Prostate gland (tissue), 2 donors: ENCODE measurements at places on chromosomes 11 and 22. TPM values are rescaled to one million over a fixed set of nuclear protein-coding genes. Genes with fewer than 3 reads are reported as not detected.

GGA1 gene
- total RNA-seq = 146 TPM

BATF2 gene
- total RNA-seq = 1.5 TPM

GGTLC3 gene
- total RNA-seq = 2.3 TPM

IGSF9B gene
- total RNA-seq = 35.3 TPM

GRCh38 chr22:42651134-42651533, 1.9 kb upstream of the CYB5R3 start:
- no peaks in the 10 kb centered on the region for H3K36me3 ChIP-seq
- peaks cover 22% of the 10 kb centered on the region for H3K4me1 ChIP-seq
- no peak for DNase-seq
- H3K27ac ChIP-seq = no peak overlapping the region
- H3K27me3 ChIP-seq = no peaks in the 10 kb centered on the region

GRCh38 chr11:109644152-109644551, 222.2 kb downstream of the C11orf87 start:
- no peak for DNase-seq
- H3K27ac ChIP-seq = no peak overlapping the region
- no peaks in the 10 kb centered on the region for H3K36me3 ChIP-seq
- H3K27me3 ChIP-seq = no peaks in the 10 kb centered on the region
- no peaks in the 10 kb centered on the region for H3K4me1 ChIP-seq

DNA sequence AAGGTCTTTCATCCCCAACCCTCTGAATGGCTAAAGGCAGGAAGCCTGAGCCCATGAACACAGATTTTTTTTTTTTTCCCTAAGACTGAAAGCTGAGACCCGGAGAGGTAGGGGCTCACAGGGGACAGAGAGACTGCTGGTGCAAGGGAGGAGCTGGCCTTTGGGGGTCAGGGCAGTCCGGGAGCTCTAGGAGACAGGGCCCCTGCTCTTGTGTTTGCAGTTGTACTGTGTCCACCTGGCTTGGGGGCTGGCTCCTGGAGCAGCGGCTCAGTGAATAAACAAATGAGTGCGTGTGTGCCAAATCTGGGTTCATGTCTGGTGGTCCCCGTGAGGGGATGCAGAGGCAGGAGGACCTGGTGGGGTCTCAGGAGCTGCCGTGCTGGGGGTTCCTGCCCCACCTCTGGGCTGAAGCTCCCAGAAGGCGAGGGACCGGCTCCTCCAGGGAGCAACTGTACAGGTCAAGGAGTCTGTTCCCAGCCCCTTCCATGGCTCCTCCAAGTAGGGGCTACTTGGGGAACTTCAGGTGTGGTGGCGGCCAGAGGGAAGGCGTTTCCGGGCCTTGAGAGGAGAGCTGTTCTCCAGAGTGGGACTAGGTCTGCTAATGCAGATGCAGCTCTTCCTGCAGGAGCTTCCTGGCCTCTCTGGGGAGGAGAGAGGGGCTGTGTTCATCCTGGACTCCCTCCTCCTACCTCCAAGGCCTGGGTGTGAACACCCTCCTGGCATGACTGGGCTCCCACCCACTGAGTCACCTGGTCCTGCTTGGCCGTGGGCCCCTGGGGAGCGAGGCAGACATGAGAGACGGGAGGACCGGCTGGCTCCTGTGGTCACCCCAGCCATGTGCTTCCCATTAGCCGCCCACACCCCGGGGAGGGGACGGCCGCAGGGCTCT, 57.6 kb downstream of the FBXO7 start:
- no peaks in the 10 kb centered on the region for H3K27me3 ChIP-seq
- H3K4me3 ChIP-seq = no peak overlapping the region
- peak overlapping the region; percentile 51 for H3K27ac ChIP-seq
- H3K4me1 ChIP-seq = peaks cover 3% of the 10 kb centered on the region
- no peaks in the 10 kb centered on the region for H3K36me3 ChIP-seq
- no peak for DNase-seq

- no peaks in the 10 kb centered on the region for H3K36me3 ChIP-seq
- H3K27me3 ChIP-seq = peaks cover 2% of the 10 kb centered on the region
- no peaks in the 10 kb centered on the region for H3K4me1 ChIP-seq
- no peak for DNase-seq
- H3K27ac ChIP-seq = no peak overlapping the region
These were observed 100.8 kb downstream of the TRAF6 start for GRCh38 chr11:36409152-36409816.

GRCh38 chr11:112555491-112556364, 295.1 kb upstream of the PLET1 start:
- H3K27ac ChIP-seq = no peak overlapping the region
- H3K4me1 ChIP-seq = no peaks in the 10 kb centered on the region
- no peaks in the 10 kb centered on the region for H3K27me3 ChIP-seq
- H3K4me3 ChIP-seq = no peak overlapping the region
- DNase-seq = no peak

- H3K27ac ChIP-seq = no peak overlapping the region
- H3K27me3 ChIP-seq = no peaks in the 10 kb centered on the region
- no peak overlapping the region for H3K4me3 ChIP-seq
These were observed 57.5 kb downstream of the ABTB2 start for GRCh38 chr11:34300026-34300925.

- no peaks in the 10 kb centered on the region for H3K4me1 ChIP-seq
- H3K4me3 ChIP-seq = no peak overlapping the region
These were observed 33.8 kb downstream of the SYT13 start for GRCh38 chr11:45252134-45252856.

- H3K4me3 ChIP-seq = no peak overlapping the region
- peak overlapping the region; percentile 11 for H3K27ac ChIP-seq
- H3K4me1 ChIP-seq = peaks cover 21% of the 10 kb centered on the region
- DNase-seq = no peak
- H3K36me3 ChIP-seq = no peaks in the 10 kb centered on the region
- no peaks in the 10 kb centered on the region for H3K27me3 ChIP-seq
These were observed 20.5 kb upstream of the SCGB1A1 start for GRCh38 chr11:62398011-62398994.

- H3K27ac ChIP-seq = no peak overlapping the region
- H3K36me3 ChIP-seq = no peaks in the 10 kb centered on the region
- H3K4me1 ChIP-seq = no peaks in the 10 kb centered on the region
These were observed 26.4 kb downstream of the CDKN1C start for GRCh38 chr11:2858995-2859698.

DNA sequence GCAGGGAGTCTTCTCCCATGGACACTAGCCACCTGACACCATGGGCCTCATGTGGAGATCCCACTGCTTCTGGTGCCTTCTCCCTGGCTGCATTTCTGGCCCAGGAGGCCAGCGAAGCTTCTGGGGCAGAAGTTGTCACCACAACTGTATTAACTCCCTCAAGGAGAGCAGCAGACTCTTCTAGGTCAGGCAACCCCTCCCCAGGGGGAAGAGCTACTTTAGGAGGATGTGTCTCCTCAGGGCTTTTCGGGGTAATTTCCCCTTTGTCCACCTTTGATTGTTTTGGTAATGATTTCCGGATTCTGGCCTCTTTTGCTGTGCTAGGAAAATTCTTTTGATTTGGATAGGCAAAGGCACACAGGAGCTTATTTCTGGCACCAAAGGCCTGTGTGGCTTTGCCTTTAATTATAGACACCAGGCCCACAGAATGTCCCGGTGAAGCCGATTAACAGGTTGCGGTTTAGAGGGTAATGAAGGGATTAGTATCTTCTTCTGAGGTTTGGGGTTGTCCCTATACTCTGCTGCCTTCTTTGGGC, 8.9 kb upstream of the UCP2 start:
- no peaks in the 10 kb centered on the region for H3K27me3 ChIP-seq
- no peak overlapping the region for H3K4me3 ChIP-seq
- DNase-seq = no peak
- no peaks in the 10 kb centered on the region for H3K36me3 ChIP-seq
- H3K4me1 ChIP-seq = no peaks in the 10 kb centered on the region
- H3K27ac ChIP-seq = no peak overlapping the region

- no peak overlapping the region for H3K27ac ChIP-seq
- peak; percentile 55 for DNase-seq
- H3K4me3 ChIP-seq = no peak overlapping the region
- no peaks in the 10 kb centered on the region for H3K4me1 ChIP-seq
- H3K27me3 ChIP-seq = no peaks in the 10 kb centered on the region
- H3K36me3 ChIP-seq = no peaks in the 10 kb centered on the region
These were observed 1.7 kb downstream of the HPX start for GRCh38 chr11:6438979-6439571.

GRCh38 chr11:112770487-112770886, 190.7 kb upstream of the NCAM1 start:
- H3K27ac ChIP-seq = no peak overlapping the region
- no peak overlapping the region for H3K4me3 ChIP-seq
- H3K27me3 ChIP-seq = no peaks in the 10 kb centered on the region
- no peak for DNase-seq

DNA sequence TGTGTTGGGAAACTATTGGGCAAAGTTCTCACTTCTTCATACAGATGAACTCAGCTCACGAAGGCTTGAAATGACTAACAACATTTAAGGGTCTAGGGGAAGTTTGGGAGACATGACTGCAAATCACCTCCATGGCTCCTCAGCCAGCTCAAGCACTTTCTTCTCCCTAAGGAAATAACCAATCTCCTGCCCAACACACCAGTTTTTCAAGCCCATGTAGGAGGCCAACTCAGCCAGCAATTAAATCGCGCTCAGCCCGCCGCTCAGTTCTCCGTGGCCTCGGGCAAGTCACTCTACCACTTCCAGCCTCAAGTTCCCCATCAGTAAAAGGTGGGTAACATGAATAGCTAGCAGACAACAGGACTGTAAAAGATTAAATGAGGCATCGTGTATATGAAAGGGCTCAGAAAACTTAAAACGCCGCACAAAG, 796 bp downstream of the POLDIP3 start:
- H3K4me1 ChIP-seq = peaks cover 18% of the 10 kb centered on the region
- no peak for DNase-seq
- peak overlapping the region; percentile 97 for H3K27ac ChIP-seq
- peaks cover 4% of the 10 kb centered on the region for H3K36me3 ChIP-seq
- no peaks in the 10 kb centered on the region for H3K27me3 ChIP-seq

DNA sequence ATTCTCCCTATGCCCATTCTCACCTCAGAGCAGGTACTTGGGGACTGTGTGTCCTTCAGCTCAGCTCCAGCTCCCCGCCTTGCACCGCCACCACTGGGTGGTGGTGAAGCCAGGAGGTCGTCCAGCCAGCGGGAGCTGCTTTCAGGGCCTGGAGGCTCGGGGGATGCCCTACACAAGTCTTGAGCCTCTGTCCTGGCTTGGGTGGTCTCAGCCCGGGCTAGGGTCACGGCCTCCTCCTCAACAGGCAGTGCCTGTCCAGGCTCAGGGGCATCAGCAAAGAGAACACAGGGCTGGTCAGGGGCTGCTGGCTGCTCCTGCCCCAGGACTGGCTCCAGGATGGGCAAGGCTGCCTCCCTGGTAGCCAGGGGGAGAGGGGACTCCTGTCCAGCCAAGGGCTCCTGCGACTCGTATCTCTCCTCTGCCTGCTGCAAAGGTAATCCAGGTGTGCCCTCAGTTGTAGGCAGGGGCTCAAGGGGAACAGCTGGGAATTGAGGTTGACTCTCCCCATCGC, 12.2 kb downstream of the TNKS1BP1 start:
- H3K27ac ChIP-seq = peak overlapping the region; percentile 85
- H3K27me3 ChIP-seq = no peaks in the 10 kb centered on the region
- no peak overlapping the region for H3K4me3 ChIP-seq
- peaks cover 35% of the 10 kb centered on the region for H3K4me1 ChIP-seq
- no peak for DNase-seq

DNA sequence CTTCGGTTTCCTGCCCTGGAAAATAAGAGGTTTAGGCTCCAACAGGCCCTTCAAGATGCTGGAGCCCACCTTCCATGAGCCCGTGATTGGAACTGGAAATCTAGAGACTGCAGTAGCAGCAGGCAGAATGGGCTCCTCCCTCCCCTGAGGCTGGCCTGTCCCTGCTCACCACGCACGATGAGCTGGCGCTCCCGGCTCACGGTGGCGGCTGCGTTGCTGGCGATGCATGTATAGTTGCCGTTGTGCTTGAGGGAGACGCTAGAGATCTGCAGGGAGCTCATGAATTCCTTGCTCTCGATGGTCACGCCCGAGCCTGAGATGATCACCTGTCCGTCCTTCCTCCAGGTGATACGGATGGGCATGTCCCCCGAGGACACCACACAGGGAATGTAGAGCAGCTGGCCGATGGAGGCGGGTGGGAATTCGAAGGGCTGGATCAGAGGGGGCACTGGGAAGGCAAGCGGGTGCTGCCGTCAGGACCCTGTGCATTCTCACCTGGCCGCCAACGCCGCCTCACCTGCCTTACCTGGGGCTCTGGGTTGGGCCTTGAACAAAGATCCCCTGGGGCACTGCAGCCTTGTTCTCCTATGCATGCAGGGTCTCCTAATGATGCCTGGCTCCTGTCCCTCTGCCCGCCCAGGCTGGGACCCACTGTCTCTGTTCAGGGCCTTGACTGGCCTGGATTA, 177.8 kb downstream of the CEP164 start:
- no peak for DNase-seq
- no peaks in the 10 kb centered on the region for H3K27me3 ChIP-seq
- H3K36me3 ChIP-seq = no peaks in the 10 kb centered on the region
- no peak overlapping the region for H3K27ac ChIP-seq
- H3K4me1 ChIP-seq = no peaks in the 10 kb centered on the region
